Brain microvascular endothelial cell (primary cell): ENCODE measurements at places on chromosomes 2 and 18.

DNA sequence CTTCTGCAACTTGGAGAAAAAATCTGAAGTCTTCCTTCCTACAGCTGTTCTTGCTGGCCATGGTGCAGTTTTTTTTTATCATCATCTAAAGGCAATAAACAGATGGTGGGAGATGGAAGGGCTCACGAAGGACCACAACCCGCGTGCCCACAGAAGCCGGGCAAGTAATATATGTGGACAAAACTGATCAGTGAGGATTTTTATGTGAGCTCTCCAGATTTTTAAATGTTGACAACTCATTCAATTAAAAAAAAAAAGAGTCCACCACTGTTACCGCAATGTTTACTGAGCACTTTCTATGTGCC, 55.9 kb upstream of the CREB1 start:
- no peak for DNase-seq

DNA sequence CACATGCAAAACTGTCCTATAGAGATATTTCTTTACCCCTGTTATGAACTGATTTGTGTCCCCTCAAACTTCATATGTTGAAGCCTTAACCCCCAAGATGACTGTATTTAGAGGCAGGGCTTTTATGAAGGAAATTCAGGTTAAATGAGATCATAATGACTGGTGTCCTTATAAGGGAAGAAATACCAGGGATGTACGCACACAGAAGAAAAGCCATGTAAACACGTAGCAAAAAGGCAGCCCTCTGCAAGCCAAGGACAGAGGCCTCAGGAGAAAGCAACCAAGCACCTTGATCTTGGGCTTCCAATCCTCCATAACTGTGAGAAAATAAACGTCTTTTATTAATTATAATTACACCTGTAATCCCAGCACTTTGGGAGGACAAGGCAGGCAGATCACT, 101.3 kb upstream of the NDUFV2 start:
- no peak for DNase-seq

GRCh38 chr2:128622955-128623620, 304.4 kb upstream of the HS6ST1 start:
- no peak for DNase-seq

DNA sequence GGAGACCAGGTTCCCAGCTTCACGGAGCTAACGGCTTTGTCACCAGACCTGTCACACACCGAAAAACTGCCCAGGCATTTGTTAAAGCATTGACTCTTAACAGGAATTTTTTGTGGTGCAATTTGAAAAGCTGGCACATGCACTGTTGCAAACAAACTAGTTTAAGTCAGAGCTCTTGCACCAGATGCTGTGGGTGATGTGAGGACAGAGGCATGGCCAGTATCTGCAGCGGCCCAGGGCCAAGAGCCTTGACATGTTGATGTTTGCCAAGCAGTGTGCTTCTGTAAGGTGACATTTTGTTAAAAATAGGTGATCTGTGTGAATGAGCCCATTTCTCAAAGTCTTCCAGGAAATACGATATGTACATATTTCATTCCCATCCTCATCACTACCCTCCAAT, 142.5 kb downstream of the MTCL1 start:
- no peak for DNase-seq

DNA sequence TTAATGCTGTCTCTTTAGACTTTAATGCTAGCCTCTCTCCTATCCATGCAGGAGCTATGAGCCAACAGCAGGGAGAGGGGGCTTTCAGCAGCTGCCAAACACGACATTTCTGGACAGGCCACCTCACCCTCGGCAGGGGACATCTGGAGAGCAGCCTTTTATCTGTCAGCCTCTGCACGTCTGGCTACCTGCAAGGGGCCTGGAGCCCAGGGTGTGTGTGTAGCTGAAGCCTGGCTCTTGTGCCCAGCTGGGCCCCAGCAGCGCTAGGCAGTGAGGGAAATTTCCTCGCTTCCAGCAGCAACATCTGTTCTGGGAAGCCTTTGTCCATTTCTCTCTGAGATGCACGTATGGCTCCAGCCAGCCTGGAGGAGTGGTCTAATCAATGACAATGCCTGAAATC, 728.7 kb upstream of the ID2 start:
- DNase-seq = no peak

GRCh38 chr2:17646081-17646554, 105.6 kb downstream of the VSNL1 start:
- peak; percentile 87 for DNase-seq

DNA sequence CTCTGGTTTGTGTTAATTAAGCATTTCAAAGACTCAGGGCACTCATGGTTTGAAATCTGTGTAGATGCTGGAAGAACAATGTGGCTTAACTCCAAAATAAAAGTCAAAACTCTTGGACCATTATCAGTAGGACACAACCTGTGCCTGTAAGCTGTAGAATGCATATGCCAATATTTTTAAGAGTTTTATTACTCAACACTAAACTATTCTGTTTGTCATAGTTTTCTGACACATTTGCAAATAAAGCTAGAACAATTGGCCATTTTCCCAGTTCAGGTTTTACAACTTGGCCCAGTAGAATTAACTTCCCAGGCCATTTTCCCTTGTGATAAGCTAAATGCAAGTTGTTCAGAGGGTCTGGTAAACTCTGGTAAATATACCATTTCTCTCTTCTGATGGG, 713.1 kb downstream of the CBLN2 start:
- no peak for DNase-seq

DNA sequence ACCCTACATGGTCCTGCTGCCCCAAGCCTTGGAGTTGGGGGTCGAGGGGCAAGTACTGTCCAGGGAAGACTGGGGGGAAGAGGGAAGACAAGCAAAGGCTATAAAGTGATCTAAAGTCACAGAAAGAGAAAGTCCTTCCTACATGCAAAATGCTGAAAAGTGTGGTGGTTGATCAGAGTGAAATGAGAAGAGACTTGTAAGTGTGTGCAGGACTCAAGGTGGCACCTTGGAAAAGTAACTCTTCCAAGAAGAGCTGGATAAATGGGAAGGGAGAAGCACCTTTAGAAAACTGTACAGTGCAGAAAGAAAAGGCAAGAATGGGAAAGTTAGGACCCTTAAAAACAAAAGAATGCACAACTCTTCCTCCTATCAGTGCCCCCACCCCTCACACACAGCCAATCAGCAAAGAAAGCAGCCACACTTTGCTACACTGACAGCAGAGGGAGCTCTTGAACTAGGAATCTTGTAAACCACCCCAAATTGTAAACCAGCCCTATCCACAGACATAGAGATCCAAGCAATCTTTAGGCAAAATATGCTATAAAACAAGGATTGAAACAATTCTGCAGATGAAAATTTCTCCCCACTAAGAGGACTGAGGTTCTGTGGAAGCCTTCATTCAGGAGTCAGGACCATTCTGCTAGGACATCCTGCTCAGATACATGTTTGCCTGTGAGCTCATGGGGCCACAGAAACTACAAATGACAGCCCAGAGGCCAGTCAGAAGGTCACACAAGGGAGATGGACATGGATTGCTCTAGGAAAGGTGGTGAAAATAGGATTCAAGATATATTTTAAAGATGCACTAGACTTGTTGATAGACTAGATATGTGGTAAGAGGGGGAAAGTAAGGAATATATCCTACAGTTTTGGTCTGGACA, 146.4 kb downstream of the FTCDNL1 start:
- DNase-seq = peak; percentile 17

DNA sequence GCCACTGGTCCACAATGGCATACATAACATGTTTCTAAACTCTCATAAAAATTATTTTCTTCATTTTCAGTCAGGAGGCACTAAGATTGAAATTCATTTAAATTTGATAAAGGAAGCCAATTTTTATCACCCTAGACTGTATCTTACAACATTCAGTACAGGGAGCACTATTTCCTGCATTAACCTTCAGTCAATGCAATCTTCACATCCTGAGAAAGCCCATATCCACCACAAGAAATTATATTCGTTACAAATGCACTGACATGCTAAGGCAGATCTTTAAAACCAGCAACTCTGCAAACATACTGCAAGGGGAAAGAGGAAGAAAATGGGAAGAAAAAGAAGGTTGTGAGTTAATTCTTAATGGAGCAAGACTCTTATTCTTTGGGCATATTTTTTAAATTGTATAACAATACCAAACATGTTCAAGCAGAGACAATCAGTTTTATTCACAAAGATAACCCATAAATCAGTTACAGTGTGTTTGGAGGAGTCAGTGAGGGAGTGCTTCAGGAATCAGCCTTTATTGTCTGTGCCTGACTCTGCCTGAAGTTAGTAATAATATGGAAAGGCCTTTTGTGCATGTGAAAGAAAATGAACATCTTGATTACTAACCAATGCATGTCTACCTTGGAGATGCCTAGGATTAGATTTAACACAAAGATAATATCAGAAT, 370.1 kb downstream of the FBXO15 start:
- DNase-seq = no peak

GRCh38 chr18:29164993-29165599, 988.2 kb upstream of the CDH2 start:
- peak; percentile 70 for DNase-seq

- DNase-seq = no peak
Measured at GRCh38 chr2:112924821-112925220, 13.9 kb downstream of the IL37 start.

DNA sequence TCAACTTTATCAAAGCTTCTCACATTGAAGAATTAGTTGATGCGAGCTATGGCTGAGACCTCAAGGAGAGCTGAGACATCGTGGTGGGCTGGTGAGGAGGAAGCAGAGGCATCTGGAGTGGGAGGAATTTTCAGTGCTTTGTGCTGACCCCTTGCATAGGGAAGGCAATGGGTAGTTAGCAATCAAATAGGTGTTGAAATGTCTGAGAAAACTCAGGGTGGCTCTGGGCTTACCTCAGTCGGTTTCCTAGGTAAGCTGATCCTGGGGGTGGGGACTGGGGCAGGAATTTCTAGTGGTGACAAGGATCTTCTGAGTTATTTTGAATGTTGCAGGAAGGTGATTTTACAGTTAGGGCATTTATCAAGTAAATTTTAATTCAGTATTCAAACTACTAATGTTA, 20.7 kb upstream of the DPP10 start:
- DNase-seq = no peak

DNA sequence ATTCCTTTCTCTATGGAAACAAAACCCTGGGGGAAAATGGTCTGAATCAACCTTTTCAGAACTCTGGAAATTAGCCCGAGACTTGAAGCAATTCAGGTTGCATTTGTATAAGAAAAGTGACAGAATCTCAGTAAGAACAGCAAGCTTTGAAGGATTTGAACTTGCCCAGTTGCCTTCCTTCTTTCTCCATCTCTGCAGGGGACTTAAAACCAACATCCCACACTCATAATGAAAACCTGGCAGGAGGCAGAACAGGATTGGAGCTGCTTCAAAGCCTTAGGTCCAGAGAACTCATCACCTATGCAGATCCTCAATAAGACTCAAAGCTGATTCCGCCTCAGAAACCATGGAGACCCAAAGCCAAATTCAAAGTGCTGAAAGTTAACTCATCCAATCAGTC, 790.5 kb upstream of the ID2 start:
- DNase-seq = no peak

GRCh38 chr2:128298846-128299507, 19.7 kb downstream of the HS6ST1 start:
- no peak for DNase-seq

DNA sequence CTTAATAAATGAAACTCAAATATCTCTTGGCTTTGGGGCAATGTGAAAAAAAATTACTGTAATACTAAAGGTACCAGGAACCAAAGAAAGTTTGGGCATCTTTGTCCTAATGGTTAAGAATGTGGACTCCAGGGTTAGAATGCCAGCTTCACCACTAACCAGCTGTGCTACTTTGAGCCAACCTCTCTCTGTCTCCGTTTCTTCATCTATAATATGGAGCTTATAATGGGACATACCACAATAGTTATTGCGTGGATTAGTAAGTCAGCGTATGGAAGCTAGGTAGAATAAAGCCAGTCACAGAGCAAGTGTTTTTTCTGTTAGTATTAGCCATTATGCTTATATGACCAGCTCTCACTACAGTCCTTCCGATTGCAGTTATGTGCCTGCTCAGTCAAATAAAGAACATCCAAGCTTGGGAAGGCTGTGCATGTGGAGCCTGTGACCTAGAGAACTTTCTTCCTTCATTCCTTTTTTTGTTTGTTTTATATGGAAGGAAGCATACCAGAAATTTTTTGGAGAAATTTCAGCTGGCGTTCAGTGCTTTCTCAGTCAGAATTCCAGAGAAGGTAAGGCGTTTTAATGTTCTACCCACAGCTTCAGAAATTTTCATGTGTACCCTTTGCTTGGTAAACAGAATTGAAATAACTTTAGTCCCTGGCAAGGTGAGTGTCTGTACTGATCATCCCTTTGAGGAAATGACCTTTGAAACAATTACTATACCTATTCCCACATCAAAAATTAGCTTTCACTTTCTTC, 114.0 kb upstream of the RND3 start:
- peak; percentile 51 for DNase-seq

DNA sequence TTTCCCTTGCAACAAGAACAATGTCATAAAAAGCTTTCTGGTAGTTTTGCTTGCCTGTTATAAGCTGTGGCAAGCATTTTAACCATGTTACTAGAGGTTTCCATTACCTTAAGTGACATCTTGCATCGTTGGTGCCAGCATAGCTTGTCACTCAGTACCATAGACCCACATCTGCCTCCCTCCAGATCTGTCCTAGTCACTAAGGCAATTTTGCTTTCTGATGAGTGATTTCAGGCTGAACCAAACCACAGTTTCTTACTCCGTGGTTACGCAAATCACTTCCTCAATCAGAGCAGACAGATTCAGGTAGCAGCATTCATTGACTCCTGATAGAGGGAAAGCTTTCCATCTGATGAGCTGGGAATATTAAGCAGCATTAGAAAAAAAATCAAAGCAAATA, 1057.5 kb upstream of the FAM98A start:
- DNase-seq = no peak

DNA sequence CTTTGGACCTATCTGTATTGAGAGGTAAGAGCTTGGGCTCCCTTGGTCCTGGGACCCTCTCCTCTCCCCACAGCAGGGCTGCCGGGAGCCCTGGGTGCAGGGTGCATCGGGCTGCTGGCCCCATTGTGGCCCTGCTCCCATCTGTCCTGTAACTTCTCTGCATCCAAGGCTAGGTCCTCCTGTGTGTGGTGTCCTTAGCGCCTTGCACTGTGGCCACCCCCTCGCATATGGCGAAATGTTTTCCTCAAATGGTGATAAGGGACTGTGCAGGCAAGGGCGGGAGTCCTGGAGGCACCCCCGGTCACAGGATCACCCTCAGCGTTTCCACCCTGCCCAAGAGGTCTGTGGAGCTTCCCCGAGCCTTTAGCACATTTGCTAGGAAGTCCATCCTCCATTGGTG, 208.2 kb downstream of the SH3RF3 start:
- DNase-seq = no peak

DNA sequence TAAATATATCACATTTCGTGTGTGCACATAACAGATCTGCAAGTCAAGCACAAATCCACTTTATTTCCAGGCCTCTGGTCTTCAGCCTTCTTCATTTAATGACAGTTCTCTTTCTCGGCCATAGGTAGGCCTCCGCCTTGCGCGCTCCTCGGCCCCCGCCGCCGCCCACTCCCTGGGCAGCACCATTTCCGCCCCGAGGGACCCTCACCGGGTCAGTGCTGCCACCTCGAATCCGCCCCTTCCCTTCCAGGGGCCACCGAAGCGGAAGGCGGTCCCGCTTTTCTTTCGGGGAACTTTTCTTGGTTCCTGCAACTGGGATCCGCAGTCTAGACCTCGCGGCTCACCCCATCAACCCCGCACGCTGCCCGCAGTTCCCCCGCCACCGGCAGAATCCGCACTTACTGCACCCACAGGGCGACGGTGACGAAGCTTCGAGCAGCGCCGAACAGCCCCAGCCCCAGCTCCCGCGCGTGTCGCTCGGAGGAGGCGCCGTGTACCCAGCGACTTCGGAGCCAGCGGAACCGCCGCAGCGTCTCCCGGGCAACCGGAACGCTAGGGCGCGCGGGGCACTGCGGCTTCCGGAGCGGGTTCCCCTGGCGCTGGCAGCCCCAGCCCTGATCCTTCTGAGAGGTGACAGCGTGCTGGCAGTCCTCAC, at the start of gene CDKL4:
Gene CDKL4, minus strand, starts transcription at position 502 of the 655 bp plus-strand sequence.
- DNase-seq = no peak
